Activated T-helper 17 cell treated with anti-CD3 and anti-CD28 coated beads, Interleukin-2, amount 50 U/mL, for 72 hours (primary cell): ENCODE measurements at places on chromosomes 4 and X. TPM values are rescaled to one million over a fixed set of nuclear protein-coding genes. Genes with fewer than 3 reads are reported as not detected.

The RPGR gene
- 3.5 TPM for total RNA-seq

DNA sequence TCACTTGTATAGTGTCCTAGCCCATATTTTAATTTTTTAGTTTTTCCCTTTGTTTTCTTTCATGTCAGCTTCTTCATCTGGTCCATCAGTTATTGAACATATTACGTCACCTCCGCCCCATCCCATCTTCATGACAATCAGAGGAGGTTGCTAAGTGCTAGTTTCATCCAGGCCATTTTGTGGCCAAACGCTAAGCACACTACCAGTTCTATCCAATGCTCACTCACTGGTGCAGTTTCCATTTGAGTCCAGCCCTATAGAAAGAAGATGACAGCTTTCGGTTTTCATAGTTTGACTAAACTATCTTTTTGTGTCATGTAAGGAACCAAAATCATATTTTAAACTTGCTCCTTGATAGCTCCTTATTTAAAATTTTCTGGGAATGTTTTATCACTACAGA is 304.2 kb downstream of the TENM3 start:
- peak; percentile 85 for ATAC-seq

DNA sequence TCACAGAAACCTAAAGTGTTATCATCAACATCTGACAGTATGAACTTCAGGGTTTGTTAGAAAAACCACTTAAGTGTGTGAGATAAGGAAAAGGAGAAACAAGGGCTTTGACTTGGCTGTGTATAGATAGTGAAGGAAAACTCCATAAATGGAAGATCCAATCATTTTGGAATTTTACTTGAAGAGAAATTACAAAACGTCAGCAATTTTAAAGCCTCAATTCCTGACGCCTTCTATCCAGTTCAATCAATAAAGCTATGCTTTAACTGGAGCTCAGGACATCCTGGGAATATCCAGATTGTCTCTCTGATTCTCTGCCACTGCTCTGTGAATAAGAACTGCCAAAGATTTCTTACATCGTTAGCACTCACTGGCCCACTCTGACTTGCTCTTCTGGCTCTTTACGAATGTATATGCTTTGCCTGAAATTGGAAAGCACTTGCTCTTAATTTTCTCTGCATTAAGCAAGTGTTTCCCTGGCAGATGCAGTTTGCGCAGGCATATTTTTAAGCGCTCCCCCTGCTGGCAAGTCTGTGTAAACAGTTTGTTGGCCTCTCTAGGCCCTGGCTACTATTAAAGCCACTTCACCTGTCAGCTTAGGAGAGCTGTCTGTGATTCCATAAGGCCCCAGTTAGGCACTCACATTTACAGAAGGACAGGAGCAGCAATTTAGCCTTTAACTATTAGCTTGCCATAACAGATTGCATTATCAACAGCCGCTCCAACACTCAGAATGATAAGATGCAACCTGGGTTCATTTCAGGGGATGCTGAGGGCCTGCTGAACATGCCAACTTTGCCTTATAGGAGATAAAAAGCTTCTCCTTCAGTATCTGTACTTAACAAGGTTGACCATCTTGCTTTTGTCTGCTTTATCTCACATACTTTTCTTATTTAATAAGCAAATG is 251.4 kb upstream of the DDX53 start:
- ATAC-seq: peak; percentile 21

- no peak for ATAC-seq
Observed at GRCh38 chrX:11528623-11529022, 137.1 kb downstream of the ARHGAP6 start.

The ABCG2 gene
- 0.63 TPM for total RNA-seq

The COX7B gene
- total RNA-seq: 272 TPM

GRCh38 chrX:103730796-103731493 is 20.2 kb downstream of the TMEM31 start:
- no peak for ATAC-seq

DNA sequence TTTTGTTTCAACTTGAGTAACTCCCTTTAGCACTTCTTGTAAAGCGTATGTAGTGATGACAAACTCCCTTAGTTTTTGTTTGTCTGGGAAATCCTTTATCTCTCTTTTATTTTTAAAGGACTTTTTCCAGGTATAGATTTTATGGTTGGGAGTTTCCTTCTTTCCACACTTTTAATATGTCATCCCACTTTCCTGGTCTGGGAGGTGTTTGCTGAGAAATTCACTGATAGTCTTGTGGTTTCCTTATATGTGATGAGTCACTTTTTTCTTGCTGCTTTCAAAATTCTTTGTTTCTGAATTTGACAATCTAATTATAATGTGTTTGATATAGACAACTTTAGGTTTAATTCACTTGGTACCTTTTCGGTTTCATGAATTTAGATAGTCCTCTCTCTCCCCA is 353.9 kb downstream of the GPAT3 start:
- no peak for ATAC-seq

DNA sequence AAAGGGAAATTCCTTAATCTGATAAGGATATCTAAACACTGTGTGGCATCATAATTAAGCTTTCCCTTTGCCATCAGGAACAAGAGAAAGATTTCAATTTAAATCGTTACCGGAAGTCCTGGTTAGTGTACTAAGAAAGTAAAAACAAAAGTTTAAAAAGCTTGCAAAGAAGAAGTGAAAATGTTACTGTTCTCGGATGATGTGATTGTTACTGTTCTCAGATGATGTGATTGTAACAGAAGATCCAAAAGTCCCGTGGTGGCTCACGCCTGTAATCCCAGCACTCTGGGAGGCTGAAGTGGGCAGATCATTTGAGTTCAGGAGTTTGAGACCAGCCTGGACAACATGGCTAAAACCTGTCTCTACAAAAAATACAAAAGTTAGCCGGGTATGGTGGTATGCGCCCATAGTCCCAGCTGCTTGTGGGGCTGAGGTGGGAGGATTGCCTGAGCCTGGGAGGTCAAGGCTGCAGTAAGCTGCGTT is 62.5 kb downstream of the RGS12 start:
- peak; percentile 82 for ATAC-seq

DNA sequence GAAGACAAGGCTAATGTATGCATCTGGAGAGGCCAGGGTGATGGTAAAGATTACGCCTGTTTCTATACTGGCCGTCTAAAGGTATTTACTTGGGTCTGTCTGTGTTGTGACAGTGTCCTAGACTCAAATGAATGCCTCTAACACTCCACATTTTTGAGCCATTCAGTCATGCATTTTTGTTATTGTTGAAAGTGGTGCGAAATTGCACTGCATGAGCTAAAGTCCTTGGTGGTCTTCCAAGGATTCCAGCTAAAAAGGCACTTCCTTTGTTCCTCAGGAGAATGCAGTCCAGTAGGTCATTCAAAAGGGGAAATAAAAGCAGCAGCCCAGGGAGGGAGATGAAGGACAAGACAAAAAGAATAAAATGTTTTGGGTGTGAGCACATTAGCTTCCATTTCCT is 3.0 kb downstream of the GPC4 start:
- no peak for ATAC-seq

- no peak for ATAC-seq
Observed at GRCh38 chr4:180059216-180059881, 2183.9 kb upstream of the TENM3 start.

DNA sequence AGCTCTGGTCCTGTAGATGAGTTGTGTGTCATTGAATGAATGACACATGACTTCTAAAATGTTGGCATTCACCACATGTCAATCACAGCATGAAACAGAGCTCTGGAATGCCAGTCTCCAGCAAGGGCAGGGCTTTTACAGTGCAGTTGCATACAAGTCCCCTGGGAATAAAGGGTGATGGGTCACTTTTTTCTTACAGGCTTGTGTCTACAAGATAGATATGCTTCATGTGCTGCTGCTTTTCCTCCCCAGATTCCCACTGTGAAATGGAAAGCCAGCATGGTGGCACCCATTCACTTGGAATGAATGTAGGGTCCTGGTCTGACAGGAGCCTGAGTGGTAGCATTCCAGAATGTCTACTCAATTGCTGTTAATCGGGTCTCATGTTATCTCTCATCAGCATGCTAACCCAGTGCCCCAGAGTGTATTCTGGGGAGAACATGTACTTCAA is 159.1 kb upstream of the KIT start:
- ATAC-seq: no peak

DNA sequence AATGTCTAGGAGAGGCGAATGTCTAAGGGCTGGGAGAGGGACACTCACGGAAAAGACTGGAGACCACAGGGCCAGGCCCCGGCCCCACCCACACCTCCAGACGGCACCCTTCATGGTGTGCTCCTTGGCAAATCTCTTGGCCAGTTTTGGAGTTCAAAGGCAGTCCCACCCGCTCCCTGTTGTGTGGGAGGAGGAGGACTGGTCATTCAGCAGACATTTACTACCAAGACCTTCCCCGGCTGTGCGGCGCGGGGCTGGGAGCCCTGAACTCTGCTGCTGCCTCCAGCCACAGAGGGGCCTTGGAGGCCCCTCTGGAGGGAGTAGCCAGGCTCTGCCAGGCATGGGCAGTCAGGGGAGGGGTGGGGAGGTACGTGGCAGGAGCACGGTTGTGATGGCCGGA is 8.7 kb upstream of the TBC1D14 start:
- ATAC-seq: no peak

DNA sequence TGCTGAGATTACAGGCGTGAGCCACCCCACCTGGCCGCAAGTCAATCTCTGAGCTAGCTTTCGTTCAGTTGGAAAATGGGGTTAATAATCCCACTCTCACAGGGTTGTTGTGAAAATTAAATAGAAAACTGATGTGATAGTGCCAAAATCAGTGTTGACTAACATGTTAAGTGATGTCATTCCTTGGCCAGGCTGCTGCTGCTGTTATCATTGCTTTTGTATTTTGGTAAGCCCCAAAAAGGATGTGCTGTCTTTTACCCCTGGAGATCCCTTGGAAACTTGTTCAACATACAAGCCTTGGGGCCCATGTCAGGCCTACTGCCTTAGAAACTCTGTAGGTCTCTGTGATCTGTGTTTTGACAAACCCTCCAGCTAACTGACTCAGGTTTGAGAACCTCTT is 106.3 kb downstream of the AFF1 start:
- peak; percentile 18 for ATAC-seq
